Left cardiac atrium (tissue), 4 donors: ENCODE measurements at places on chromosomes 2 and 18. TPM values are rescaled to one million over a fixed set of nuclear protein-coding genes. Genes with fewer than 3 reads are reported as not detected.

Gene SNX17
- 61.4 TPM for total RNA-seq

Gene NT5C1B
- not detected for total RNA-seq

Gene SANBR
- total RNA-seq = 4.7 TPM

Gene PIEZO2
- 2.1 TPM for total RNA-seq

Gene LOXHD1
- total RNA-seq = 0.24 TPM

Gene SOX11
- total RNA-seq = 0.42 TPM

Gene SERPINB4
- total RNA-seq = not detected

Gene TDRD15
- not detected for total RNA-seq

Gene SPP2
- not detected for total RNA-seq

Gene LRRFIP1
- 69.3 TPM for total RNA-seq

DNA sequence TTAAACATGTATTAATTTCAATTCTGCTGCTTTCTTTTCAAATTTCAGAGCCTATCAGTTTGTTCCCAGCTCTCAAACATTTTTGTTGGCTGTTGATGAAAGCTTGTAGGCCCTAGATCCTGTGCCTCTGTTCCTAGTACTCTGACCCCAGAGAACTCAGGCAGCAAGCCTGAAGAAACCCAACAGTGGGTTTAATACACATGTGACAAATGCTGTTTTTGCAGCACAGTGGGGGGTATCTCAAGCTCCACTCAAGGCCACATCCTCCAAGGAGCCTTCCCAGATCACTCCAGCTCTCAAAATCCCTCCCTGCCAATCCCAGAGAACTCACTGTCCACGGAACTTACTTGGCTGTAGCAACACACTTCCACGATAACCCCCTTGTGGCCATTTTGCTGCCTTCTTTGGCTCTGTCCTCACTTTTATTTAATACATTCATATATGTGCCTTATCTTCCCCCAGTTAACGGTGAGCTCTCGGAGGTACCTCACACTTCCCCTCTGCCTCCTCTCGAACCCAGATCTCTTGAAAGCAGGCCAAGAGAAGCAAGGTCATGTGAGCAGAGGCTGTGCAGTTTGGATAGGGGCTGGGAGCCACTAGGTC is 122.4 kb downstream of the TNS1 start:
- DNase-seq = no peak

- peak; percentile 77 for DNase-seq
Measured at GRCh38 chr18:22471546-22472131, 53.9 kb upstream of the CTAGE1 start.

GRCh38 chr2:134402410-134402809 is 148.5 kb downstream of the MGAT5 start:
- peak; percentile 46 for DNase-seq

DNA sequence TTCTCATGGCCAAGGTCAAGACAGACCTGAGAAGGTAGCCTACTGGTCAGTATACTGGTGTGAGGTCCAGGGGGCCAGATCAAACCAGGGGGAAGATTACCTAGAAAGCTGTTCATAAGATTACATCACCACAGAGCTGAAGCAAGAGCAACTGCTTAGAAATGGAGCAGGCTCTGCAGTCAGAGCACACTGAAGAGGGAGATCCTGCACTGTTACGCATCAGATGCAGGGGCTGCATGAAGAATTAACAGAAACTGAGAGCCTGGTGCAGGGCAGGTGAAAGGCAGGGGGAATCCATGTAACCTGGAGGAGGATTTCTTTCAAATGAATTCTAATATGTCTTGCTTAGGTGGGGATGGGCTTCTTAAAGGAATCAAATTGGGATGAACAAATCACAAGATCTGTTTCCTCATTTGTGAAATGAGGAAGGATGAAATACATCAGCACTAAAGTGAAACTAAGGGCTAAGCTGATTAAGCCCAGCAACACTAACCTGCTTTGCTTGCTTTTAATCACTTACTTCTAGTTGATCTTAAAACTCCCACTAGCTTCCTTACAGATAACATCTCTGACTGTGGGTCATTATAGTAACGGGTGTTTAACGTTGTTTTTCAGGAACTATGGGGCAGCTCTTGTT is 74.3 kb upstream of the ADAM23 start:
- no peak for DNase-seq

DNA sequence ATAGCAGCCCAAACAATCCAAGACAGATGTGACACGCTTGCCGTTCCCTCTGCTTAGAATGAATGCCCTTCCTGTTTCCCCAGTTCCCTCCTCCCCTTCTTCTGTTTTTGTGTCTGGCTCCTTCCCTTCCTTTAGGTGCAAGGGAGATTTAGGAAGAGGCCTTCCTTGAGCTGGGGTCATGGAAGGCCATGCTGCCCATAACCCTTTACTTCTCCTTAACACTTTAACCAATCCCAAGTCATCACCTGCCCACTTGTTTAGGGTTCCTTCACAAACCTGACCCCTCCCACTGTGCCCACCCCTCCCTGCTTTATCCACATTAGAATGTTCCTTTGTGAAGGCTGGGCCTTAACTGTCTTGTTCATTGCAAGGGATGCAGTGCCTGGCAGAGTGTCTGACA is 24.9 kb downstream of the TMEM247 start:
- DNase-seq = no peak

DNA sequence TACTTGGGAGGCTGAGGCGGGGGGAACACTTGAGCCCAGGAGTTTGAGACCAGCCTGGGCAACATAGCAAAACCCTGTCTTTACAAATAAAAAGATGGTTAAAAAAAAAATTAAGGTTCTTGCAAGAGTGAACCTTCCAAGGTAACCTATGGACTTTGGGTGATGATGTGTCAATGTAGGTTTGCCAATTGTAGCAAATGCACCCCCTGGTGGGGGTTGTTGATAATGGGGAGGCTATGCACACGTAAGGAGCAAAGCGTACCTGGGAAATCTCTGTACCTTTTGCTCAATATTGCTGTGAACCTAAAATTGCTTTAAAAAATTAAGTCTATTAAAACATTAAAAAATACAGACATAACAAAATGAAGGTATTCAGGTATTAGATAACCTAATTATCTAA is 70.4 kb downstream of the CWC22 start:
- DNase-seq = no peak

GRCh38 chr2:186949726-186950256 is 100.8 kb upstream of the ZSWIM2 start:
- peak; percentile 27 for DNase-seq

- DNase-seq = peak; percentile 68
Measured at GRCh38 chr2:67260343-67261277, 136.5 kb upstream of the ETAA1 start.

DNA sequence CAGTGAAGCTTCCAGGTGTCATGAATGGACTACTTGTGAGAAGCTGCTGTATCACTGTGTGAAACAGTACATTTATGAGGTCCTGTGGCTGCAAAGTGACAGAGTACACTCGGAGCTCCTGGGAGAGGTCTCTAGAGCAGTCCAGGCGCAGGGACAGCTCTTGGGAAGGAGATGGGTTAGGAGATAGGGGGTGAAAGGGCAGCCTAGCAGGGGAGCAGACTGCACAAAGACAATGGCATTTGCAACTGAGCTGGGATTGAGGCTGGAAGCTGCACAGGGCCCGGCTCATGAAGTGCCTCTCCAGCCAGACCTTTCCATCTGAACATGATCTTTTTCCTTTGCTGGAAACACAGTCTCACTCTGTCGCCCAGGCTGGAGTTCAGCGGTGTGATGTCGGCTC is 83.6 kb downstream of the RHOB start:
- no peak for DNase-seq

DNA sequence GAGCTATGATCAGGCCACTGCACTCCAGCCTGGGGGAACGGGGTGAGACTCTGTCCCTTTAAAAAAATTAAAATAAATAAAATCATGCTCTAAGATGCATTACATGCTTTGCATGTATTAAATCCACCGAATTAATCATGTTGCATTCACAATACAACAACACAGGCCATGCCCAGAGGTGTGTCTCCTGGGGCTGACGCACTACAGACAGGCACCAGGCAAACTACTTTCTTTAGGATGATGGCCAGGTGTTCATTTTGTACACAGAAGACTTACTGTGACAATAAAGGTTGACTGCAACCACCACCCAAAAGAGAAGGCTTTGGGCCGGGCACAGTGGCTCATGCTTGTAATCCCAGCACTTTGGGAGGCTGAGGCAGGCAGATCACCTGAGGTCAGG is 226.8 kb upstream of the PXDN start:
- no peak for DNase-seq

DNA sequence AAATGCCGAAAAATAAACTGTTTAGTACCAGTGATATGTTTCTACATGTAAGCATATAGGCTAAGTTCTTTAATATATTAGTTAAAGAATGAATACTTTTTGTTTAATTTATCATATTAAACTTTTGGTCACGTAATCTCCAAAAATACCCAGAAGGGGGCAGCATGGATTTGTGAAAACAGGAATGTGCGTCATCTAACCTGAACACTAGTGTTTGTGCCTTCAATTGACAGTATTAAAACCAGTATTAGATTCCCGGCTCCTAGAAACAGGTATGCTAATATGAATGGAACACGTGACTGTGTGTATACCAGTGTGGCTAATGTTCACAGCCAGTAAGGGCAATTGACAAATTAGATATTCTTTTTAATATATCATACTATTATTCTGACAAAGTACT is 51.8 kb downstream of the WDR7 start:
- DNase-seq = no peak
